ENCODE measurements at places on chromosomes 3 and 15.

GRCh38 chr3:125132815-125133214 is 77.0 kb upstream of the HEG1 start:
- DNase-seq: no peak

DNA sequence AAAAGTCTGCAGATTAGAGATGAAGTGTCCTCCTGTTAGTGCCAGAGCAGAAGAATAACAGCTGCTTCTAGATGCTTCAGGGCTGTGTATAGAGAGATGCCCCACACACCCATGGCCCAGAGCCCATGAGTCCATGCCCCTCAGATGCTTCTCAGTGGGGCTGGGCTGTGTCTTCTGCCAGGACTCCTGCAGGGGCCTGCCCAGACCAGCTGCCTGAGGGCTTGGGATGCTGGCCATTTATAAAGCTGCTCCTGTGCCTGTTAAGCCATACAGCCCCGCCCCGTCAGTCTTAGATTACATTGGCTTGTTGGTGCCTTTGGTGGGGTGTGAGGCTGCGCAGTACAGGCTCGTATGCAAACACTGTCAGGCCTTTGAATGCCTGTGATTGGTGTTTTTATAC is 318.0 kb upstream of the CTDSPL start:
- DNase-seq: no peak

DNA sequence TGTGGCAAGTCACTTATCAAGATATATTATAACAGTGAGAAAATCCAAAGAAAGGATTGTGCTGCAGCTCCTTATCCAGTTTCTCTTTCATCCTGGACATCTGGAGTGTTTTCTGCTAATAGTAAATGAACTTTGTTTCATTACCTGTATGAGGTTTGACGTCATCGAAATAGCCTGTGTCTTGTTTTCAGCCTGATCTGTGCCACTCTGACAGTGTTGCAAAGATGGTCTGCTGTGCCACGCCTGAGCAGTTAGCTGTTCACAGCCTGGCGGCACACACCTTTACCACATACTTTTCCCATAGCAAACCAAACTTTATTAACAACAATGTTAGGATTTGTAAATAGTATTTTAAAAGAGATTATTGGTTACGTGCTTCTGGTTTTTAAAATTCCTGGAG is 34.0 kb downstream of the YEATS2 start:
- no peak for DNase-seq

GRCh38 chr3:81443958-81444357 is 317.5 kb downstream of the GBE1 start:
- no peak for DNase-seq

GRCh38 chr3:177282119-177282655 is 84.9 kb upstream of the TBL1XR1 start:
- DNase-seq: no peak

DNA sequence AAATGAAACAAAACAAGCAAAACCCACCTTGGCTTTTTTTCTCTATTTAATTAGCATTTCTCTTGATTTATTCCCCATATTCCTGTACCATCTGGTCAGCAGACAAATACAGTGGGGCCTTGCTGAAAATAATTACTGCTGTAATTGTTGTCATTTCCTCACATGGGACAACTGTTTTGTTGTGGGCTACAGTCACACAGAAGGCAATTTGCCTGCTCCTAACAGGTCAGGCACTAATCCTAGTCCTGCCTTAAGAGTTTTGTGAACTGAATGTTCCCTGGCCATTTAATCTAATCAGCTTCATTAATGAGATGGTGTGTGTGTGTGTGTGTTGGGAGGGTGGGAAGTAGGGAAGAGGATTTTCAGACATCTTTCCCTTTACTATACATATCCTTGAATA is 11.6 kb downstream of the TRPC1 start:
- DNase-seq: no peak

DNA sequence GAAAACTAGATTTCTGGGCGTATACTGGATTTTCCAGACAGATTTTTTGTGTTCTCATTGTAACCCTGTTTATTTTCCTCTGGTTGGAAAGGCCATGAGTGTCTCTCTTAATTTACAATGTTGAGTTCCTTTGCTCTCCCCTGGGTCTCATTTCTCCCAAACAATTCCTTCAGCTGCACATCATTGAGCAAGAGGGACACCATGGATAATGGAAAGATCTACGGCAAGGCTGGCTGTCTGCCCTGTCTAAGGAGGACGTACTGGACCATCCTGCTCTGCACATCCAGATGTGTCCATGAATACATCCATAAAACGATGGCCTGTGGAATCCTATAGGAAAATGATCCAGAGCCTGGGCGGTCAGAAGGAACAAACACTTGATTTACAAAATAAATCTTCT is 258.1 kb upstream of the MCTP2 start:
- DNase-seq: no peak

GRCh38 chr3:8776406-8776805 is 7.0 kb upstream of the OXTR start:
- DNase-seq: no peak

DNA sequence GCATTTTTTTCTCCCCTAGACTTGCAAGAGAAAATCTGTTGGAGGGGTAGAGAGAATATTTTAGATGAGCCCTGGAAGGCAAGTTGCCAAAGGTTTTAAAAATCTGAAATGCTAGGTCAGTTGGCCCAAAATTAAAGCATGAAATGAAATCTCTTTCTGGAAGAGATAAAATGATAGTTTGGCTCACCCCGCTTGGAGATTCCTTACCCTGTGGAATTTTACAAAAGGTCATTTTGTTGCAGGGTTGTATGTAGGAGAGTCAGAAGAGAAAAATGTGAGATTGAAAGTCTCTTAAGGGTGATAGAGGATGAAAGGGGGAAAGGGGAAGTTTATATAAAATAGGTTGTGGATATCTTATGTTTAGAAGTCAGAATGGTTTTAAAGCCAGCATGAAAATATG is 277.8 kb downstream of the CD47 start:
- DNase-seq: no peak

- no peak for DNase-seq
Observed at GRCh38 chr3:425079-425478, 228.5 kb downstream of the CHL1 start.

- DNase-seq: no peak
Observed at GRCh38 chr3:87121856-87122255, 105.3 kb upstream of the CHMP2B start.

DNA sequence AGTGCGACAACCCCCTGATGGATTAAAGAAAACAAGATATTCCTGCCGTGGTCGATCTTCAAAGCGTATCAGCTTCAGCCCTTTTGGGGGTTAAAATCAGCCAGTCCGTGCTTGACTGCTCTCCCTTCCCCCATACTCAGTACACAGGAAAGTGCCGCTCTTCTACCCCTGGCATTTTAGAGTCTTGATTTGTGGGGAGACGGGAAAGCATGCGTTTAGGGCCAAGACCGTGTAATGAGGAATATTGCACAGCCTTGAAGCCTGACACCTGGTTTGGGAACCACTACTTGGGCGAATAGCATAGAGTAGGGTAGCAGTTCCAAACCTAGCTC is 540 bp upstream of the EDC3 start:
- DNase-seq: no peak

DNA sequence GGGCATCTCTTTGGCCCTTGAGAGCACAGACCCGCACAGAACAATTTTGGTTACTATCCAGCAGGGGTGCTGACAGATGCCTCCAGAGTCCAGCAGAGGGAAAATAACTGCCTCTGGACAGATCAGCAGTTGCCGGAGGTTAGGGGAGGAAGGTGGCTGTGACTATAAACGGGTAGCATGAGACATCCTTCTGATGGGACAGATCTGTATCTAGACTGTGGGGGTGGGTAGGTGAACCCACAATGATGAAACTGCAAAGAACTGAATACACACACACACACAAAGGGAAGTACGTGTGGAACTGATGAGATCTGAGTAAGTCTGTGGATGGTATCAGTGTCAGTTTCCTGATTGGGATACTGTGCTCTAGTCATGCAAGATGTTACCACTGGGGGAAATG is 21.2 kb downstream of the ADAMTS7 start:
- no peak for DNase-seq

DNA sequence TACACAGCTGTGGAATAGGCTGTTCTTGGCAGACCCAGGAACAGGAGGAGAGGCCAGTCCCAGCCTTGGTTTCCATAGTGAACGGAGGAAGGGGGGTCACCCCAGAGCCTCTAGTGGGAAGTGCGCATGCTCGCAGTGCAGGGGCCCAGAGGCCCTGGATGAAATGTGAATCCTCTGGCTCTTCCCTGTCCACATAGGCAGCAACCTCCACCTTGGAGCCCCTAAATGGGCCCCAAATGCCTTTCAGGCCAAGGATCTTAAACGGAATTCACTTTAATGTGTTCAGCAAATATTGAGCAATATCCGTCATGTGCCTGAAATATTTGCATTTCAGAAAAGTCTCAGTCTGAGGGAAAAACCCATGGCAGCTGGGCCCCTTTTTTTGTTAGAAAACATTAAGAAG is 3.3 kb upstream of the NDN start:
- DNase-seq: no peak

DNA sequence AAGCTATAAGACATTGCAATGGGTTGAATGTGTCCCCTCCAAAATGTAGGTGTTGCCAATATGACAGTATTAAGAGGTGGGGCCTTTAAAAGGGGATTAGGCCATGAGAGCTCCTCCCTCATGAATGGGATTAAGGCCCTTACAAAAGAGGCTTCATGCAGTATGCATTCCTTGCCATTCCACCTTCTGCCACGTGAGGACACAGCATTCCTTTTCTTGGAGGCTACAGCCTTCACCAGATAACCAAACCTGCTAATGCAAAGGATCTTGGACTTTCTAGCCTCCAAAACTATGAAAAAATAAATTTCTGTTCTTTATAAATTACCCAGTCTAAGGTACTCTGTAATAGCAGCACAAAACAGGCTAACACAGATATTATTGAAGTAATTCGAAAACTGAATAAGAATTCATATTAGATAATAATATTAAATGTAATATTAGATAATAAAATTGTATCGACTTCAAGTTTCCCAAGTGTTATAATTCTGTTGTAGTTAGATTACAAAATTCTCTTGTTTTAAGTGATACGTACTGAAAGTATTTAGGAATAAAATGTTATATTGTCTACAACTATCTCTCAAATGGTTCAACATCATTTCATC is 29.4 kb upstream of the ATP8B4 start:
- DNase-seq: no peak

GRCh38 chr3:188529228-188529627 is 375.3 kb downstream of the LPP start:
- DNase-seq: no peak

DNA sequence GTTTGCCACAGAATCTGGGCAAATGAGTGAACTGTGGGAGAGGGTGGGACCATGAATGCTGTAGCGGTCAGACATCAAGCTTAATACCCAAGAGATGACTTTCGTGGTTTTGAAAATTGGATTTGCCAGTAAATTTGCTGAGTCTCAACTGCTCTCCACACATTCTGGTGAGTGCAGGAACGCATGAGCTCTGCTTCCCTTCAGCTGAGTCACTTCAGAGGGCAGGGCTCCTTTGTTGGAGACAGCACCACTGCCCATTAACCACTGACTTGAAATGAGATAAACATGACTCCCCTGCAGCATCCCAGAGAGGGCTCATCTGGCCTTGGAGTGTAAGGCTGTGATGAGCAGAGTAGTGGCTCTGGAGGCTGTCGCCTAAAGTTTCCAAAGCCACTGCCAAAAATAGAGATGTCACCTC is 22.6 kb downstream of the RARRES1 start:
- DNase-seq: no peak

DNA sequence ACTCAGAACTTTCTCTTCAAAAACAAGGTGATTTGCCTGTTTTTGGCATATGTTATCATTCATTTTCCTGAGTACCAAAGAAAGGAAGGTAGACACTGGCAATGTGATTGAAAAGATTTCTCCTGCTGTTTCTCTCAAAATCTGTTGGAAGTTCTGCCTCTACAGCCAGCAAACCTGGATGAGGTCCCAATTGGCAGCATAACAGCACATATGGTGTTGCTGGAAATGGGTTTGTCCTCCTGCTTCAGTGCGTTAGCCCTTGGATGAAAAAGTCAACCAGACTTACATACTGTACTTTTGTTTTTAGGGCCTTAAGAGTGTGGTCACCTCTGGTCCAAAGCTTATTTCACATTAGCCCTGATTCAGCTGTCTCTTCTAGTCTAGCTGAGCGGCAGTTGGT is 237.6 kb upstream of the MME start:
- DNase-seq: no peak

DNA sequence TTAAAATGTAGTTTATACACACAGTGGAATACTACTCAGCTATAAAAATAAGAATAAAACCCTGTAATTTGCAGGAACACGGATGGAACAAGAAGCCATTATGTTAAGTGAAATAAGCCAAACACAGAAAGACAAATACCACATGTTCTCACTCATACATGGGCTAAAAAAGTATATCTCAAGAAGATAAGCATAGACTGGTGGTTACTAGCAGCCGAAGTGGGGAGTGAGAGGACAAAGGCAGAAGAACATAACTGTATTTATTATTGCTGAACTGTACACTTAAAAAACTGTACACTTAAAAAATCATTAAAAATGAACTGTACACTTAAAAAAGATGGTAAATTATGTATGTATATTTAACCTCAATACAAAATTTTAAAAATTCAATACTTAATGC is 11.0 kb downstream of the UBE3A start:
- no peak for DNase-seq

DNA sequence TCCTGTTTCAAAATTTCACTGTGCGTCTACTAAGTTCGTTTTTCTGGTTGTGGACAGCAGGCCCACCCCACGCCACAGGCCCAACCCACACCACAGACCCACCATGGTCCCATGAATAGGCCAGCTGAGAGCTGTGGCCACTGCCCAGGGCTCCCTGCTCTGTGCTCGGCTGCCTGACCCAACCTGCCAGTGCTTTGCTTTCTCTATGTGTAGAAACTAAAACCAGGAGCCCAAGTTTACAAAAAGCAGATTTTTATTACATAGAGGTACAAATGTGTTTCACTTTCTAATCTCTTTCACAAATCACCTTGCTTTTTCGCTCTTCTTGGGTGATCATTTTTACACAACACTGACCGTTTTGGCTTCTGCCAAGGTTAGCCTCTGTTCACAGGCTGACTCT is 69.1 kb downstream of the HERC2 start:
- DNase-seq: no peak

GRCh38 chr15:50820808-50821382 is 55.4 kb upstream of the SPPL2A start:
- no peak for DNase-seq

DNA sequence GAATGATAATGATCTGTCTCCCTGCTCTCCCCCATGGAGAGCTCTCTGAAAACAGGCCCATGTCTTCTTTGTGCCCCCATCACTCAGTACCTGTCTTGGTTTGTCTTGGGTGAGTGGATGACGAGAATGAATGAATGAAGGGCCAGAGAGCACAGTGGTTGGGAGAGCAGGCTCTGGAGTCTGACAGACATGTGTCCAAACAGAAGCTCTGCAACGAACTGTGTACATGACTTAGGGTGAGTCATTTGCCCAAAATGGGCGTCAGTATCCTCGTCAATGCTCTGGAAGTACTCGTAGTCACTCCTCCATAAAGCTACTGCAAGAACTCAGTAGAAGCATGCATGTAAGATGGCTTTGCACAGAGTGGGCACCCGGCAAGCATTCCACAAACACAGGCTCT is 170.2 kb upstream of the TLE3 start:
- no peak for DNase-seq
